ENCODE measurements at places on chromosomes 13 and 19.

- no peak for DNase-seq
These were observed 192.5 kb downstream of the NDFIP2 start for GRCh38 chr13:79673310-79673992.

DNA sequence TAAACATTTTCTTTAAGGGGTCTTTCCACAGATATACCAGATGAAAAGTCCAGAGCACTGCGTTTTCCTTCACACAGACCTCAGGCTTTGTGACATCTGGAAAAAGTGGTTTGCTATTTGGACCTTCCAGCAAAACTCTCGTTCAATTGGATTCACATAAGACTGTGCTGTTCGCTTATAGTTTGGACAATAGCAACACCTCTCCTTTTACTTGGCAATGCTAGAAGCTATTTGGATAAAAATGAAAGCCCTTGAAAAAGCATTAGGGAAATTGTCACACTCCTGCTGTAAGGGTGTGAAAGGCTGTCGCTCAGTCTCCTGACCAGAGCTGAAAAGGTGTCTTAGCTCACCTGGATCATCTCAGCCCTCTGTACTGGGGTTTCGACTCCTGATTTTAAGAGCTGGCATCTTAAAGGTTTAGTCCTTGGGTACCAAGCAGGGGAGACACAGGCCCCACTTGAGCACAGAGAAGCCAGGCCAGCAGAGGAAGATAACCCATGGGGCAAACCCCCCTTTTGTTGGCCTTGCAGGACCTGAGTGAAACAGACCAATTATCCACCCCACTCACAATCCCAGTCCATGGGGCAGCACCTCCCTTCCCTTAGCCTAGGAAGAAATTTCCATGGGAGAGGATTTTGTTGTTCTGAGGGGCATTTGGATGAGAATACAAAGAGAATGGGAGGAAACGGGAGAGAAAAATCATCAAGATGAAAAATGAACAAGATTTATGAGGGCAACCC, 257.6 kb downstream of the DLEU7 start:
- DNase-seq: no peak

GRCh38 chr13:93169980-93170379, 56.6 kb upstream of the GPC6 start:
- no peak for DNase-seq

- DNase-seq: no peak
These were observed 54.4 kb downstream of the PEX11G start for GRCh38 chr19:7434391-7434790.

GRCh38 chr19:14222886-14223285, 16.9 kb upstream of the ADGRL1 start:
- DNase-seq: no peak

- DNase-seq: no peak
These were observed 248.2 kb downstream of the SLITRK6 start for GRCh38 chr13:85551012-85551411.

- no peak for DNase-seq
These were observed 134.4 kb downstream of the DNAJC15 start for GRCh38 chr13:43157796-43158195.

DNA sequence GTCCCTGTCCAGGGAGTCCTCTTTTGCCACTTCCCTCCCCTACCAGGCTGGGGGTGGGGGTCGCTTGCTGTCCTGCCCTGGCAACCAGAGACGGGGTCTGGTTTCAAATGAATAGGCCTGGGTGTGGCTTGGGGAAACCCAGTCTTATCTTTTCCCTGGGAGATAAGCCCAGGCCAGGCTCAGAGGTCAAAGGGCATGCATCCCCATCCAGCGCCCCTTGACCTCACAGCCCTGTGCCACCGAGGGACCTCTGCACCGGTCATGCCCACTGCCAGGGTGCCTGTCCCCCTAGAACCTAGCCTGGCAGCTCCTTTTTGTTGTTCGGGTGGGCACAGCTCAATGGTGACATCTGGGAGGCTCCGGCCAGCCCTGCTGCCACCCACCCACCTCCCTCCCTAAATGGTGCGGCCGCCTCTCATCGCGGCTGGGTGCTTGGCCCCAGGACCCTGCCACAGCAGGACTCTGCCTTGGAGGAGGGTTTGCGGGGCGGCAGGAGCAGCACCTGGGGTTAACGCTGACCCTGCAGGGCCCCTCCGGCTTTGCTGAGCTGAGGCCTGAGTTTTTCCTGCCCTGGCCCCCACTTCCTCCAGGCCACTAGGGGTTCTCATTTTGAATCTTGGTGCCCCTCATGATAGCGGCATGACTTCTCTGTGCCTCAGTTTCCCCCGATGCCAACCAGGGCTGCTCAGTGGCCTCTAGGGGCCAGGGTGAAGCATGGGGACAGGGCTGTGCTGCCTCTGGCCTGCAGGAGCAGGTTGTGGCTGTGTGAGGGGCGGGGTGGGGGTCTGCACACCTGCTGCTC, 2.9 kb upstream of the CERS1 start:
- DNase-seq: no peak

Data from stimulated activated CD4-positive, alpha-beta T cell treated with anti-CD3 and anti-CD28 coated beads, Interleukin-1b, Interleukin-23, amount 100 ng/mL, for 4 hours (primary cell).